CD4-positive, alpha-beta T cell treated with Interleukin-6 at 100 ng/mL for 8 hours (primary cell): ENCODE measurements at places on chromosomes 4 and X.

DNA sequence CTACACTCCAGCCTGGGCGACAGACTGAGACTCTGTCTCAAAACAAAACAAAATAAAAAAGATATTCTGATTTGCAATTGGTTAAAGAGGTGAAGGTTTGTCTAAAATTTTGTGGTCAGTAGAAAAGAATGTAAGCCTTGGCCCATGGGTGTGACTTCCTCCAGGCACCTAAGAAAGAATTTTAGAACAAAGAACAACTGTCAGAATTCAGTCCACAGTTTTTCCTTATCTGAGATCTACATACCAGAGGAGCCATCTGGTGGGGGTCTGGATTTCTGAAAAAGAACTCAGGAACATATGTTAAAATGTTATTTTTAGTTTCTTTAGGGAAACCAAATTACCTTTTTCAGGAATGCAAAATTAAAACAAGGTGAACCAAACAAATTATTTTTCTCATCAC, 434.1 kb downstream of the ANKRD50 start:
- DNase-seq = no peak

DNA sequence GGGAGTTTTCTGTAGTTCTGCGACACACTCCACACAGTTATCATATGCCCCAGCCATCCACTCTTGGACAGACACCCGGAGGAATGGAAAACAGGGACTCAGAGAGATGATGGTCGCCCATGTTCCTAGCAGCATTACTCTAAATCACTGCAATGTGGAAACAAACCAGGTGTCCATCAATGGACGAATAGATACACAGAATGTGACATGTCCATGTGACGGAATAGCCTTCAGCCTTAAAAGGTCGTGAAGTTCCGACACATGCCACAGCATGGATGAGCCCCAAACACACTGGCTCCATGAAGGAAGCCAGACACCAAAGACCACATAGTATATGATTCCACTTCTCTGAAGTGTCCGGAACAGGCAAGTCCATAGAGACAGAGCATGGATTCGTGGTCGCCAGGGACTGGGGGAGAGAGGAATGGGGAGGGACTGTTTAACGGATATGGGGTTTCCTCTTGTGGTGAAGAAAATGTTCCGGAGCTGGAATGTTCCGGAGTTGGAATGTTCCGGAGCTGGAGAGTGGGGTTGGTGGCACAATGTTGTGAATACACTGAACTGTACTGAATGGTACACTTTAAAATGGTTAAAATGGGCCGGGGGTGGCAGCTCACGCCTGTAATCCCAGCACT, 28.7 kb upstream of the AFAP1 start:
- no peak for DNase-seq

DNA sequence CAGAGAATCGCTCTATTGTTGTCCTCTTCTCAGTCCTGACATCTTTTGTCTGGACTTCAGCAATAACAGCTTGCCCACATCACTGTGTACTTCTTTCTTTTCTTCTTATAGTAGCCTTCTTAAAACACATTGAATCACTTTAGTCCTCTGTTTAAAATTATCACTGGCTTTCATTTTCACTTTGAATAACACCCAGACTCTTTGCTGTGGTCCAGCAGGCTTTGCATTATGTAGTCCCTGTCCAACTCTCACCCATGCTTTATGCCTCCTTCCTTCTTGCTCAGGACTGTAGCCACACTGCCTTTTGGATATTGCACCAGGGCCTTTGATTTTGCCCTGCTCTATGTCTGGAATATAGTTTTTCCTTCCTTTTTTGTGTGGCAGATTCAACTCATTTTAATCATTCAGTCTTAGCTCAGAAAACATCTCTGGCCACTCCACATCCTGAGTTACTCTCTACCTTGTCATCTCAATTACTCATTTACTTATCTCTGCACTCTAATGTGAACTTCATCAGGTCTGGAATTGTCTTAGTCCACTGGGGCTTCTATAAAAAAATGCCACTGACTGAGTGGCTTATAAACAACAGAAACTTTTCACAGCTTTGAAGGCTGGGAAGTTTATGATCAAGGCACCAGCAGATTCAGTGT, 168.2 kb downstream of the C4orf33 start:
- no peak for DNase-seq

DNA sequence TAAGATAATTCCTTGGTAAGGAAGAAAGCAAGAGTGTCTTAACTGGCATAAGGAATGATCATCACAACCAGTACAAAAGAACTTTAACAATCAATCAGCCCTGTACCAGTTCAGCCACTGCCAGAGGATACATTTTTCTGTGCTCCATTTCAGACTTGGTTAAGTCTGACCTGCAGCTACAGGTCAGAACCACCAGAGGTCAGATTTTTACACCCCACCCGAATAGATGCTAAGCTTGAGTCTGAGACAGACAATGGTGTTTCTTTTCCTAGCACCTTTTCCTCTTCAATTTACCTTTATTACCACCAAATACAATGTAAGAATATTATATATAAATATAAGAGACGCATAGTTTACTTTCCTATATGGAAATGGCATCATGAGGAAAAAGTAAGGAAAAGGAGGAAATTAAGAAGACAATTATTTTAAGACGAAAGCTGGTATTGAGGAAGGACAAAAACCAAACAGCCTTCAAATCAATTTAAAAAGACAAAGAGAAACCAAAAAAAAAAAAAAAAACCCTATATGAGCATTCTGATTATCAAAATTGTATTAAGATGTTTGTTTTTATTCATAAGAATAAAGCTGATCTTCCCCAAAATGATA, 215.3 kb upstream of the TTC29 start:
- DNase-seq = no peak

DNA sequence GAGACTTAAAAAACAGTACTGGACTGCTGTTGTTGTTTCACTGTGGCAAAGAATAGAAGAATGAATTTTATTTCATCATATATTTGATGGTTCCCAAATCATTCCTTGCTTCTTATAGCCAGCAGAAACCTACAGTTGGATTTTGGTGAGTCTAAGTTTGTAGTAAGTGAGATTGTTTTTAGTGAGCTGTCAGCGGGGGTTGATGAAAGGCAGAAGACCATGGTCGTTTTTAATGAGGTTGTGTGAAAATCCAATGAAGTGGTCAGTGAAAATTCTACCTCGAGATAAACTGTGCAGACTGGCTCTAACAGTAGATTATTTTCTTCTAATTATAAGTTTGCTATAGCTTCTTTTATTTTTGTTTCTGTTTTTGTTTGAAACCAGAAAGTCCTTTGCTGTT, 36.2 kb downstream of the ANAPC4 start:
- DNase-seq = no peak

DNA sequence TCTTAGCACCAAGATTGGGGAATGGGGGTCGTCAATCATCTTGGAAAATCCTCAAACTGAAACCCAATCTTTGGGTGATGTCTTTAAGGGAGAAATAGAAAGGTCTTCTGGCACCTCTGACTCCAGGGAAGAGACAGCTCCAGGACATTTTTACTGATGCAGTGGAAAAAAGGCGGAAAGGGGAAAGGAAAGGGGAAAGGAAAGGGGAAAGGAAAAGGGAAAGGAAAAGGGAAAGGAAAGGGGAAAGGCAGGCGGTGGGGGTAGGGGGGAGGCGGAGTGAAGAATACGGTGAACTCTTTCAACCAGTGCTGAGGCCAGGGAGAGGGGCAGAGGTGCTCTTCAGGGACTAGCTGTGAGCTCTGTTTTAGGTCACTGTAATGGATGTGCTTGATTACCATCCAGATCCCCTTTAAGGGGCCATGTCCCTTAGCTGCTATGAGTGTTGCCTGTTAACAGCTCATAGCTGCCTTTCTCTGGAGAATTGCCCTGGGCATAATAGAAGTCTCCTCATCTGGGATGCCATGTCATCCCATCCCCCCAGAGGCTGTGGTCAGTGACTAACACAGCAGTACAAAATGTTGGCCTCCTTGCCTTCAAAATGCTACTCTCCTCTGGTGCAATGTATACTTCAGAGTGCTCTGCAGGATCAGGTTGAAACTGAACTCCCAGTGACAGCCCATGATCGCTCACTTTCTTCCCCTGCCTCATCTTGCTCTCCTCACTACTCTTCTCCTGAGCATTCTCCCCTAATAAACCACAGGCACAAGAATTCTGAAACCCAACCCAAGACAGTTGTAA, 92.4 kb upstream of the AP1S2 start:
- DNase-seq = no peak

DNA sequence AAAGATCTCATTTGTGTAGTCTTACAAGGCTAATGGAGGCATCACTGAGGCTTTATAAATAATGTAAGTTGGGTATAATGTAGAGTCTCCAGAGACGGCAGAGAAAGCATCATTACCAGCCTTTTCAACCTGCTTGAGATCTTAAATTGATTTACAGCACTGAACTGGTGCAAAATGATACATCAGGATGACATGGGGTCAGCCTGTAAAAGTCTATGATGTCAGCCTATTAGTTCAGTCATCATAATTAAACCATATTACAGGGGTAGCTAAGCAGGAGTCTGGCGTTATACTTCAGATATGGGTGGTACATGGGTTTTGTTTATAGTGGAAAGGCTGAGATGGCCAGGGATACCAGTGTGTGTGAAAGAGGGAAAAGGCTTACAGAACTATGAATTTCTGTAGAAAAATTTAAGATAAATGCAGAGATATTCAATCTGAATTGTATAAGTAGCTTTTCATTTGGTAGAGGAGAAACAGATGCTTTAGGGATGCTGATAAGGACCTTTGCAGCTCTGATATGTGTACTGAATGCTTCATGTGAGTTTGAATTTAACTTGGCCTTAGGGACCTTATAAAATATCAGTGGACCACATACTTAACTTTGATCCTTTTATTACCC, 2.7 kb downstream of the SMAD1 start:
- DNase-seq = no peak

DNA sequence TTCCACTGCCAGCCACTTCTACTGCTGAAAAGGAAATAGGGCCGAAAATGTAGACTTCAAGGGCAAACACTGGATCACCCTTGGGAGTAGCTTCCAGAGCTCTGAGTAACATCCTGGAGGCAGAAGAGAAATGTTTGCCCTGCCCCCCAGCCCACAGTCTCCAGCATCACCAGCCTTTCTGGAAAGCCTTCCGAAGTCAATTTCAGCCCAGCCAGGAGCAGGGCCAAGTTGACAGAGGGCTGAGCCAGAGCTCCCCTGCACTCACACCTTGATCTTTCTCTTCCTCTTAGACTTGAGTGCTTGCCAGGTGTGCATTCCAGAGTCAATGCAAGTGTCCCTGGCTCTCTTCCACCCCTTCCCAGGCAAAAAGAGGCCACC, 35.2 kb downstream of the SLC25A5 start:
- no peak for DNase-seq

DNA sequence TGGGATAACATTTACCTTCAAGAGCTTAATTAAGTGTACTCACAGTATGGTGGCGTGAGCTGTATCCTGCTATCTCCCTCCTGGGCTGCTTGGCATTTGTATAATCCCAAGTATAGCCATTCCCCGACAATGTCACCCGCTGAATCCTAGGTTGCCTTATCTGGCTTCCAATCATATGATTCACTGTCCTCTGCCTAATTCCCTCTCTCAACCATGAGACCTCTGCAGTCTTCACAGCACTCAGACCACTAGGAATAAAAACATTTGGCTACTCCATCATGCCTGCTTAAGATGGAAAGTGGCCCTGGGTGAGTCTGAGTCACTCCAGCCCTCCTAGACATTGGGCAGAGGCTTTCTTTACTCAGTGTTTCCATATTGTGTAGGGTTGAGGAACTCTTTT, 28.9 kb upstream of the WDFY3 start:
- no peak for DNase-seq

- DNase-seq = no peak
Observed at GRCh38 chr4:91519155-91519554, 784.6 kb upstream of the GRID2 start.

DNA sequence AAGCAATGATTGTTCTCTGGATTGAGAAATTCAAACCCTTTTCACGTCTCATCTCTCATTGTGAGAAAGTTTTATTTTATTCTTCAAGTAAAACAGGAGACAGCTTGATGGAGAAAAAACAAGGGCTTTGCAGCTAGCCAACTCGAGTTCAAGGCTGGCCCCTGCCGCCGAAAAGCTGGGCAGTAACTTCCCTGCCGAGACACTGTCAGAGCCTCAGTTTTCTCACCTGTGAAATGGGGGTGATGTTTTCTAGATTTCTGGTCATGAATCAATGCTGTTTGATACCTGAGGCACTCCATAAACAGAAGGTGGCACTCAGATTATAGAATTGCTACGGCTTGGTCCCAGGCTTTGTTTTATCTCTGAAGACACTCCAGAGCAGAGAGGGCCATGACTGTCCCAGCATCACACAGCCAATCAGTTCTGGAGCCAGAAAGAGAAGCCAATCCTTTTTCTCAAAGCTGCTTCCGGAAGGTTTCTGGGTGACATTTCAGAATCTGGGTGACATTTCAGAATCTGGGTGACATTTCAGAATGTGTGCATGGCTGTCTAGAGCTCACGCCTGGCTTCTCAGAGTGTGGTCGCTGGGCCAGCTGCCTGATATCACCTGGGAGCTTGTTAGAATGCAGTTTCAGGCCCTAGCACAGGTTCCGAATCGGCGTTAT, 33.2 kb downstream of the HMX1 start:
- no peak for DNase-seq

DNA sequence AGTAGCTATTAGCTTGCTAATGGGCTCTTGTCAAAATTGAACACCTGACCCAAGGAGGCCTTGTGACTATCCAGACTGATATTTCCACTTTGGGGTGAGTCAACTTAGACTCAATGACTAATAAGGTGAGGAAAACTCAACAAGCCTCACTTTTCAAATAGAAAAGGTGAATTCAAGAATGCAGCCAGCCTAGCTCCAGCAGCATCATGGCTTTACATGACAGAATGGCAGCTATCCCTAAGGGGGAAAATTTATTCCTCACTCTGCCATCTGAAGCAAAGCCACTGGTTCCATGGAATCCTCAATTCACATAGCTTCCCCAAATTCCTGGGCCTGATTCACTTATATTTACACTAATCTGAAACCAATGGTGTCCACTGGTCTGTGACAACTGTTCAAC, 29.1 kb upstream of the RAB9B start:
- no peak for DNase-seq

DNA sequence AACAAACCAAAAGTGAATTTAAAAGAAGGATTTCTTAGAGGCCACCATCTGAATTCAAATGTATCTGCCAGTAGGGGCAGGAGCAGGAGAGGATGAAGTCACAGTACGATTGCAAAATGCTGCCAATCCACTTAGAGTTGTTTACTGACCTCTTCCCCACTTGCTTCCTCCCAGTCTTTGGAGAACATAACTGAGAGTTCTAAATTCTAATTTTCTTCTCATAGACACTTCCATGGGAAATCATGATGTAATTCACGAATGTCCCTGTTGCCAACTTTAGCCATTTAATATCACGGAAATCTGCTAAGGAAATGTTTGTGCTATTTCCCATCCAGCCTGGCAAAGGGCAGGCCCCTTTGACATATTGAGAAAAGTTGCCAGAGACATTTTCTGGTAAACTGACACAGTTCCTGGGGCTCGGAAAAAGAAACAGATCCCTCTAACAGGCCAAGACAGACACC, 33.6 kb upstream of the NOCT start:
- DNase-seq = no peak

GRCh38 chr4:145720656-145721055, 40.7 kb downstream of the C4orf51 start:
- DNase-seq = no peak
